EH (cell line): ENCODE measurements at places on chromosomes 2 and 18.

DNA sequence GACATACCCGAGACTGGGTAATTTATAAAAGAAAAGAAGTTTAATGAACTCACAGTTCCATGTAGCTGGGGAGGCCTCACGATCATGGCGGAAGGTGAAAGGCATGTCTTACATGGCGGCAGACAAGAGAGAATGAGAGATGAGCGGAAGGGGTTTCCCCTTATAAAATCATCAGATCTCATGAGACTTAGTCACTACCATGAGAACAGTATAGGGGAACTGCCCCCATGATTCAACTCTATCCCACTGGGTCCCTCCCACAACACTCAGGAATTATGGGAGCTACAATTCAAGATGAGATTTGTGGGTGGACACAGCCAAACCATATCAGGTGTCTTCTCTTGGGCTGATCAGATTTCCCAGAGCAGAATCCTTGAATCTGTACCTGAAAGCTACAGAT, 617.3 kb upstream of the ID2 start:
- DNase-seq: no peak

DNA sequence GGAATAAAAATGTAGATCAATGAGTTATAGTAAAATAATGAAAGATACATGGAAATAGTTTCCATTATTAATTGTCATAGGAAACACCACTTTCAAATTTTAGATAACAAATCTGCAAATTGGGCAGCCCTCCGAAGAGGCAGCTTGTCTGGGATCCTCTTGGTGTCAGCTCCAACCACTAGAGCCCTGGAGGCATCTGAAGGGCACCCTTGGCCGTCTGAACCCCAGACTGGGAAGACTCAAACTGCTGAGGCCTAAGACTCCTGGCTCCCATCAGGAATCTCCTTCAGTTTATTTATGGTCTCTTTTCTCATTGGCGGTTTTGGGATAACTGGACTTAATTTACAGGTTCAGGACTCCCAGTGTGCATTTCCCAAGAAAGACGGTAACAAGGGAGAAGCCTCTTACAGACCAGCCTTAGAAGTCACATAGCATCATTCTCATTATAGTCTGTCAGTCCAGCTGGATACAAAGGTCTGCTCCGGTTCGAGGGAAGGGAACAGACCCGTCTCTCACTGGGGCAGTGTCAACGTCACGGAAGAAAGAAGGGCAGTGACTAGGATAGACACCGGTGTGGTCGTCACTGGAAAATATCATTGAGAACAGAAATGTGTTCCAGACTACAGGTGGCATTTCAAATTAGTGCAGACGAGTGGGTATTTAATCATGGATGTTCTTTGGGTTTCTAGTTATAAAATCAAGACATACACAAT, 390.7 kb upstream of the NETO1 start:
- no peak for DNase-seq

- DNase-seq: peak; percentile 37
Observed at GRCh38 chr2:138777996-138778395, 2.2 kb downstream of the NXPH2 start.

- DNase-seq: no peak
Observed at GRCh38 chr2:101753720-101754490, 56.4 kb downstream of the MAP4K4 start.

DNA sequence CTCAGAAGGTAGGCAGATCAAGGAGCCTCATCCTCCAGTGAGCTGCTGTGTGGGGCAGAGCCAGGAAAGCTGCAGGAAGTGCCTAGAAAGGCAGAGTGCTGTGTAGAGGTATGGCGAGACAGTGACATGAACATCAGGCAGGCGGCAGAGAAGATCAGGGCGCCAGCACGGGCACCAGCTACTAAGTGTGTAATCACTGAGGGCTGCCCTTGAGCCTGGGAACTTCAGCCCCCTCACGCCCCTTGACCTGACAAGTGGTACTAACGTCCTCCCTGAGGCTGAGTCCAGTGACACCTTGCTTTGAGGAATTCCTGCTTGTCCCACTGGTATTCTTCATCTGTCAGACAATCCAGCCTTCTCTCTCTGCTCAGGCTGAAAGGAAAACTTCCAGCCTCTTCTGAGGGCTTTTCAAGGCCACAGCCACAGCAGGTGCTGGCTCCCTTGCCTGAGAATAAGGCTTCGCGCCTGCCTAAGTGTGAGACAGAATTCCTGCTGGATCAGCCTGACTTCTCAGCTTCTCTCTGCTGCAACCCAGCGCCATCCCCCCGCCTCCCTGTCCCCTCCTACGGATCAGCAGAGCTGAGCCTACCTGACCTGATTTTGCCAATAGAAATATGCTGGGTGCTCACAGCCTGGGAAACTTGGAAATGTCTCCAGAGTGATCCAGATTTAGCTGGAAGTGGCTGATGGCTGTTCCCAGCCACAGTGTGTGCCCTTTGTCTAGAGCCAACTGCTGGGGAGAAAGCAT, 148.0 kb downstream of the SMAD7 start:
- no peak for DNase-seq

DNA sequence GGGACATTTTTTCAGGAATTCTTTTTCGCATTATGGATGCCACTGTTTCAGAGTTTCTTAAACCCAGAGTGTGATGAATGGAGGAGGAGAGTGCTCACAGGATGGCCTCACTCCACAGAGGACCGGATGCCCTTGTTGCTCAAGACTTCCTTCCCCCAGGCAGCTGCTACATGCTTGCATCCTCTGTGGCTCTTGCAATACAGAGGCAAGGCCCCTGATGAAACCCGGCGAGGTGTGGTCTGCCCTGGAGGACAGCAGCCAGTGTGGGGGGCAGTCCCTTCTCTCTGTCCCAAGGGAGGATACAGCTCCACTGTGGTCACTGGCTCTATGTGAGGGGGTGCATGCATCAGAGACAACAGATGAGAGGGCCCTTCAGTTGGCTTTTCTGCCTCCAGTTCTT, 109.6 kb downstream of the SH3RF3 start:
- DNase-seq: peak; percentile 90

GRCh38 chr2:199322151-199322550, 135.6 kb downstream of the SATB2 start:
- DNase-seq: no peak

GRCh38 chr2:121902171-121902591, 146.7 kb downstream of the TSN start:
- peak; percentile 67 for DNase-seq

DNA sequence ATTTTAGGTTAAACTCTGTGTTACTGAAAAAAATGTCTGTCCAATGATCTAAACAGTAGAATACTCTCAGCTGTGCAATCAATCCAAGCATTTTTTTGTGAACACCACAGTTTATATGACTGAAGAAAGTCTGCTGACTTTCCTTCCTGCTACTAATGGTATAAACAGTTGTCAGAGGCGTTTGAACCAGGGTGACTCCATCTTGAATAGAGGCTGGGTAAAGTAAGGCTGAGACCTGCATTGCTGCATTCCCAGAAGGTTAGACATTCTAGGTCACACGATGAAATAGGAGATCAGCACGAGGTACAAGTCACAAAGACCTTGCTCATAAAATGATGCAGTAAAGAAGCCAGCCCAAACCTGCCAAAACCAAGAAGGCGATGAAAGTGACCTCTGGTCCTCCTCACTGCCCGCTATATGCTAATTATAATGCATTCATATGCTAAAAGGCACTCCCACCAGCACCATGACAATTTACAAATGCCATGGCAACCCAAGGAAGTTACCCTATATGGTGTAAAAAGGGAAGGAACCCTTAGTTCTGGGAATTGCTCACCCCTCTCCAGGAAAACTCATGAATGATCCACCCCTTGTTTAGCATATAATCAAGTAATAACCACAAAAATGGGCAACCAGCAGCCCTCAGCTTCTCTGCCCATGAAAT, 31.3 kb downstream of the POU3F3 start:
- no peak for DNase-seq

DNA sequence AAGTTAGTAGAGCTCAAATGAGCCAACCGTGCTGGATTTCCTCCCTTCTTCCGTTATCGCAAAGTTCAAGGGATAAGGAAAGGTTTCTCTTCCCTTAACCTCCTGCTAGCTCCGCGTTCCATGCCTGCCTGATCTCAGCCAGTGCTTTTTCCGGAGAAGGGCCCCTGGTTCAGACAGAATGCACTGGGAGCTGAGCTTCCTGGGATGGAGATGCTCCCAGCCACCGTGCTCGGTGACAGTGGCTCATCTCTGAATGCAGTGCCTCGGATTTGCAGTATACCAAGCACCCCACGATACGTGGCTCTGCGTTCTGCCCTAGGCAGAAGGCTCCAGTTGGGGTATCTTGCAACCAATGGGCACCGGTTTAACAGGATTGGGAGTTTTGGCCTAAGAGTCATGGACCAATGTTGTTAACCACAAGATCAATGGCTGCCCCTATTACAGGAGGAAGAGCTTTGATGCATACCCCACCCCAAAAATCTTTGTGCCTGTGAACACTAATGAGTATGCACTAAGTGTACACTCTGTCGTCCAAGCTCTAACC, 876 bp downstream of the CNTNAP5 start:
- no peak for DNase-seq

- no peak for DNase-seq
Observed at GRCh38 chr2:190458352-190459107, 50.4 kb downstream of the MFSD6 start.

DNA sequence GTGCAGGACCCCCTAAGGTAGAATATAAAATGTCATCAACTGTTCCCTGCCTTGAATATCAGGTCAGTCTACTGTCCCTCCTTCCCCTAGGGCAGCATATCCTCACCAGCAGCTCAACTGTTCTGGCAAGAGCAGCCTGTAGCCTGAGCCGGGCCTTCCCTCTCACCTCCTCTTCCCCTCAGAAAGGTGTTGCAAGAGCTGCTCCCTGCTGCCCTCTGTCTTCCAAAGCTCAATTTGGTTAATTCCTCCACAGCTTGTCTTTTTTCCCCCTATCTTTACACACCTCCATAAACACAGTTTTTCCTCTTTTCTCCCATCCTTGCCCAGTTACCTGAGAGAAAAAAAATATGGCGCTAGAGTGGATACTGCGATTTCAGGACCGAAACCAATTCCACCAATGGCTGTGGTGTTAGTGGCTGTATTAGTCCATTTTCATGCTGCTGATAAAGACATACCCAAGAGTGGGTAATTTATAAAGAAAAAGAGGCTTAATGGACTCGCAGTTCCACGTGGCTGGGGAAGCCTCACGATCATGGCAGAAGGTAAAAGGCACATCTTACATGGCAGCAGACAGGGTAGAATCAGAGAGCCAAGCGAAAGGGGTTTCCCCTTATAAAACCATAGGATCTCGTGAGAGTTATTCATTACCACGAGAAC, 184.7 kb downstream of the MREG start:
- DNase-seq: peak; percentile 69

- no peak for DNase-seq
Observed at GRCh38 chr2:68653034-68653433, 9.7 kb downstream of the PROKR1 start.

- DNase-seq: no peak
Observed at GRCh38 chr18:6363216-6363615, 51.5 kb downstream of the L3MBTL4 start.

GRCh38 chr2:188973641-188974040, 532 bp upstream of the COL3A1 start:
- DNase-seq: peak; percentile 49

GRCh38 chr2:9685637-9686036, 54.8 kb upstream of the YWHAQ start:
- DNase-seq: no peak

DNA sequence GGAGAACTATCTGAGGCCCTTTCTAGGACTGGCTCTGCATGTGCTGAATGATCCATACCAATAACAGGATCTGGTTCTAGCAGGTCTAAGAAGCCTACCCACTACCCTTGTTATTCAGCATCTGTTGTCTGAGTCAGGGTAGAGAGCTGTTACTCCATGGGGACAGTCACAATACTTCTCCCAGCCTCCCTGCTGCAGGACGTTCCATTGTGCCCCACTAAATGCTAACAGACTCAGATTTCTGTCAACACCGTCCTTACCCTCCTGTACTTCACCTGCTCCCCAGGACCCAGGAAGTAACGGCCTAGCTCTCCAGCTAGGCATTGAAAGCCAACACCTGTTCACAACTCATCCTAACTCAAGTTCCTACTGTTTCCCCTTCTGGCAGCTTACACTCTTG, 719.7 kb upstream of the ID2 start:
- DNase-seq: no peak

DNA sequence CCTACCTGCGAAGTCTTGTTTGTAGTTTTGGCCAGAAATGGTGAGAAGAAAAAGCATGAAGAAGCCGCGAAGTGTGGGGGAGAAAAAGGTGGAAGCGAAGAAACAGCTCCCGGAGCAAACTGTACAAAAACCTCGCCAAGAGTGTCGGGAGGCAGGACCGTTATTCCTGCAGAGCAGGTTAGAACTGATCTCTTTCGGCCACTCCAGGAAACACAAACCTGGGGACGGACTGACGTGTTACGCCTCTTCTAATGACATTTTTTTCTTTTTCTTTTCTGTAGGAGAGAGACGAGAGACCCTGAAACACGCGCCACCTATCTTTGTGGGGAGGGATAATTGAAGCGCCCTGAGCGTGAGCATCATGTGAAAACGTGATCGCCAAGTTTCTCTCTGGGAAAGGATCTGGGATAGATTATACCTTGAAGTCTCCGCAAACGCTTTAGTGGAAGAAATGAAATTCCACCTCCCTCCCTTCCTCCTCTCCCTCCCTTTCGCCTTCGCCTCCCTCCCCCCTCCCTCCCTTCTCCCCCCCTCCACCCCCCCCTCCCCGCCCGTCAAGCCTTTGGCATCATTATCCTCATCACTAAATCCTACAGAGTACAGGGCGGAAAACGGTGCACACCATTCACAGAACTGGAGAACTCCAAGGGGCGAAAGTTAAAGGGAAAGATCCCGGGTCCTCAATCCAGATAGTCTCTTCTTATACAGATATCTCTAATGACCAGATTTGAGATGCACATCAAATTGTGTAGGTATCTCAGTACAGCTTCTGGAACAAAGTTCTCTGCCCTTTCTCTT, at the start of gene ZEB2:
Gene ZEB2 (minus strand): TSS at position 186 of the 798 bp plus-strand sequence. CDS start 2,769 bp downstream, outside the sequence.
- peak; percentile 91 for DNase-seq

DNA sequence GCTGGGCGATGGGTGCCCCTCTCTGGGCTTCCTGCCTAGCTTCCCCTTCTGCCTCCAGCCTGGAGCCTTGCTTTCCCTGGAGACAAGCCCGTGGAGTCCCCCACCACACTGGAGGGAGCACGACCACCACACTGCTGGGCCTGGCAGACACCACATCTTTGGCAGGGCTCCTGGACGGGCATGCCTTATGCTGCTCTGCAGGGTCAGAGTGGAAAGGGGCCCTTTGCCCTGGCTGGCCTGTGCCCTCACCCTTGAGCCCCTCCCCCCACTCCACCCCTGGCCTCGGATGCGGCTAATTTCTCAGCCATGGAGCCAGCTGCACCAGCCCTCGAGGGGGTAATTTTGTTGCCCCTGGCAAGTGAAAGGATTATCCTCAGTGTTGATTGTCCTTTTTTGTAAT, 194.5 kb downstream of the LOXHD1 start:
- no peak for DNase-seq
